Pons (tissue), 1 donor: ENCODE measurements at places on chromosomes 6 and 20.
A peak's percentile ranks its signal among the peaks of the same experiment; 100 is the strongest.

DNA sequence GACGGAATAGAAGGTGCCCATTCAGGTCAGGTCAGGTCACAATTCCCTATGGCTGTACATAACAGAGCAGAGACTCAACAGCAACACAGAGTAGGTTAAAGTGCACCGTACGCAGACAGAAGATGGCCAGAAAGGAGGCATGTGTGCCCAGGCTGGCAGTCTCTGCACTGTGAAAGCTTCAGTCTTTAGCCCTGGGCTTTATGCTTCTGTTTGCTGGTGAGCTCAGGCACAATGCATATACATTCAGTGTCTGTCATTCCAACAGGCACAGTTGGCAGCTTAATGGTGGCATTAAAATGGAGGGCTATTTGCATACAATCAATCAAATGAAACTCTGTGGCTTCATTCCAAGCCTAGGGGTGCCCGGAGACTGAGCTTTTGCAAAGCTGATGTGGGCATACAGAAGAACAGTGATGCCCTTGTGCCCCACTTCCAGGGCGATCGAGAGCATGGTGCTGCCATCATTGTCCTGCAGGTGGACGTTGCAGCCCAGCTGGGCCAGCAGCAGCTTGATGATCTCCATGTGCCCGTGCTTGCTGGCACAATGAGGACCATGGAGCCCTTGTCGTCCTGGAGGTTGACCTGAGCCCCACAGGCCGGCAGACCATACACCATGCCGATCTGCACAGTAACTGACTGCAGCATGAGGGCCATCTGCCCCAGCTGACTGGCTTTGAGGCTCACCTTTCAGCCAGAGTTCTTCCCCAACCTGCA, 22.4 kb downstream of the TRMT6 start:
- DNase-seq, result no peak

- no peak for DNase-seq
These were observed 25.4 kb upstream of the IYD start for GRCh38 chr6:150343434-150343833.

GRCh38 chr20:775679-776135, 7.4 kb upstream of the SLC52A3 start:
- DNase-seq, result no peak

- DNase-seq, result no peak
These were observed 12.4 kb downstream of the HTR1E start for GRCh38 chr6:86949771-86950170.

DNA sequence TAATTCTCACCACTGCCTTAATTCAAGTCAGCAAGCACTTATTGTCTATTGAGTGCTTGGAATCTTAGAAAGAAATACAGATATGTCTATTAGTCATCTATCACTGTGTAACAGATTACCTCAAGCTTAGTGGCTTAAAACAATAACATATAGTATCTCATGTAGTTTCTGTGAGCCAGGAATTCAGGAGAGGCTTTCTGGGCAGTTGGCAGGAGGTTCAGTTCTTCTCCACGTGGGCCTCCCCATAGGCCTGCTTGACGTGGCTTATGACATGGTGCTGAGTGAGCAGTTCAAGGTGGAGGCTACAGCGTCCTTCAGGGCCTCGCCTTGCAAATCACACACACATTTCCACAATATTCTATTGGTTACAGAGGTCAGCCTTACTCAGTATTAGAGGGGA, 69.7 kb downstream of the DTD1 start:
- DNase-seq, result no peak

DNA sequence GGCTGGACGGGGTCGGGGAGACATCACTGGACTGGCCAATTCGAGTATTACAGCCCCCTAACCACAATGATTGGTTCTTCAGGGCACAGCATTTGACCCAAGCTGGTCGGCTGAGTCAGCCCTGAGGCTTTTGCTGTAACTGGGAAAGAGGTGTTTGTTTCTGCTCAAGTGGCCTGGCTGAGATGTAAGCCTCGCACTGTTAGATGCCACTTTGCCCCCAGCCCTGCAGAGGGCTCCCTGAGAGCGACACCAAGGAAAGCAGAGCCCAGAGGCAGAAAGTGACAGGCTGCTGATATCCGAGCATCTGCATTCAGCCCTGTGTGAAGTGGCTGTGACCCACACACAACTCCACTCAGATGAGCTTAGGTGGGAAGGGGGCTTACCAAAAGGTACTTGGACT, 19.4 kb downstream of the ERGIC3 start:
- DNase-seq, result peak; percentile 47
